Lower leg skin (tissue), 4 donors: ENCODE measurements at places on chromosomes 4 and X. TPM values are rescaled to one million over a fixed set of nuclear protein-coding genes. Genes with fewer than 3 reads are reported as not detected.

- no peak for DNase-seq
Measured at GRCh38 chrX:77917294-77917933, 6.9 kb downstream of the ATP7A start.

GRCh38 chr4:10704430-10704810, 19.9 kb upstream of the CLNK start:
- no peak for DNase-seq

- no peak for DNase-seq
Measured at GRCh38 chrX:17039826-17040225, 93.4 kb downstream of the REPS2 start.

PAGE2 gene
- not detected for total RNA-seq

CLRN2 gene
- total RNA-seq = not detected

GRCh38 chr4:2141022-2141761, 82.1 kb downstream of the NAT8L start:
- no peak for DNase-seq

DNA sequence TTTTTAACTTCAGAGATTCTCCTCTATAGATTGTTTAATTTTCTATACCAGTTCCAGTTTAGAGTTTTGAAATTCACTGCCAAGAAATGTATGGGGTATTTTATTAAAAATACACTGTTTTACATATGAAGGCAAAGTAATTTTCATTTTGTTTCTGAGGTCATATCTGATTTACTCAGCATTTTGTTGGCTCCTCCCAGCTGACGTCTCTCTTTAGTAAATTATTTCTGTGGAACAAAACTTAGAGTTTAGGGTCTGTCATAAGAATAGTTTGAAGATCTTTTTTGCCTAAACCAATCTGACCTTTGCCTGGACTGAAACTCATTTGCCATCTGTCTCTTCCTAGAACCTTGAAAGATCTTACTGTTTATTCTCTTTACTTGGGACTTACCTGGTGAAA, 16.9 kb downstream of the FNIP2 start:
- DNase-seq = no peak

FHDC1 gene
- 31.6 TPM for total RNA-seq

EDA gene
- 5.8 TPM for total RNA-seq

DNA sequence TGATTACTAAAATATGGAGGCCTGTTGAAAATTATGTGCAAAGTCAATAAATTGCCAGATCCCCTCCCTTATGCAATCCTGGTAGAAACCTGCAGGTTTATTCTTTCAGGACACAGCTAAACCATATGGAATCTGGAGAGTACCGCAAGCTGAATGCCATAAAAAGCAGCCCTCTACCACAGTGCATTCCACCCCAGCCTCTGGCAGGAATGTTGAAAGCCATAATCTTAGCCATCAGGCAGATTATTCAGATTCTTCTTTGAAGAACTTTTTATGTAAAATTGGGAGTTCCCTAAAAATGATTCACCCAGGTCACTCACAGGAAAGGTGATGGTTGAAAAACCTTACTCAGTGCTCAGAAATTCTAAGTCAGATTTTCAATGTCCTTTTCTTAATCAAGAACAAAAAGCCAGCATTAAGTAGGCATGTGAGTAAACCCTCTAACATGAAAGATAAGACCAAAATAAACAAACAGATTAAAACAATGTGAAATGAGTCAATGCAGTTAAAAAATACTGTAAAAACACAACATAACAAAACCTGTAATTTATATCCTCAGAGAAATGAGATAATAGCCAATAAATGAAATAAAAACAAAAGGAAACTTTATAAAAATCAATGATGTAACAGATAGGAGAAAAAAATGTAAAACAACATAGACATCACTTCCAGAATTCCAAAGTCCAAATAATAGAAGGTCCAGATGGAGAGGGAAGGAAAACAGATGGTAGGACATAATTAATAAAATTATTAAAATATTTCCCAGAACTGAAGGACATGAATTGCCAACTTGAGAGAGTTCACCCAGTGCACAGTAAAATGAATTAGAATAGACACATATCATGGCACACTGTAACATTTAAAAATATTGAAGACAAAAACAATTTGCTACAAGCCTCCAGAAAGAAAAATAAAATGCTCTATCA, 226.9 kb downstream of the FSTL5 start:
- DNase-seq = no peak

GRCh38 chrX:71652405-71652804, 14.9 kb upstream of the LOC101059915 start:
- DNase-seq = no peak

DNA sequence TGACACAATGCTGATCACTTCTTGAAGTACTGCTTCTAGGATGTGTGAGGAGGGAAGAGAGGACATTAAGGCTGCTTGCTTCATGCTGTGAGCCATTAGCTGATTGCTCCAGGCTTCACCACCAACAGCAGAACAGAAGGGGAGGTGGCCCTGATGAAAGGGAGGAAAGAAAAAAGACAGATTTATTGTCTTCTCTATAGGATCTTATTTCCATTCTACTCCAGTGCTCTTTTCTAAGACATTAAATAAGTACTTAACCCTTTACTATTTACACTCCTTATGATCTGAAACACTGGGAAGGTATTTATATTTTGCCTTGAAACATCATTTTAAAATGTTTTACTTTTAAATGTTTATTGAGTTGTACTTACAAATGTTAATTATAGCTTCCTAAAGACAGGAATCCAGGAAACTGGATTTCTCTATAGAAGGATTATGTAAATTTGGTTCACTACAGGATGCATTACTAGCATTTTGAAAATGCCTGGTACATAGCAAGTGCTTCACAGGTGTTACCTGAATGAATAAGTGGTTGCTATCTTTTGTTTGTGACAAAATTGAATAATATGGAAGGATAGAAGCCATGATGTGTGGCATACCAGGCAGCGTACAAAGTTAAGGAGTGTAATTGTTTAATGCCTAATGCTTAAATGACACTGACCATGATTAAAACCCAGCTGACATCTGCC, 680.9 kb upstream of the ATOH1 start:
- no peak for DNase-seq

GRCh38 chr4:44070843-44071242, 377.8 kb downstream of the KCTD8 start:
- DNase-seq = no peak

DNA sequence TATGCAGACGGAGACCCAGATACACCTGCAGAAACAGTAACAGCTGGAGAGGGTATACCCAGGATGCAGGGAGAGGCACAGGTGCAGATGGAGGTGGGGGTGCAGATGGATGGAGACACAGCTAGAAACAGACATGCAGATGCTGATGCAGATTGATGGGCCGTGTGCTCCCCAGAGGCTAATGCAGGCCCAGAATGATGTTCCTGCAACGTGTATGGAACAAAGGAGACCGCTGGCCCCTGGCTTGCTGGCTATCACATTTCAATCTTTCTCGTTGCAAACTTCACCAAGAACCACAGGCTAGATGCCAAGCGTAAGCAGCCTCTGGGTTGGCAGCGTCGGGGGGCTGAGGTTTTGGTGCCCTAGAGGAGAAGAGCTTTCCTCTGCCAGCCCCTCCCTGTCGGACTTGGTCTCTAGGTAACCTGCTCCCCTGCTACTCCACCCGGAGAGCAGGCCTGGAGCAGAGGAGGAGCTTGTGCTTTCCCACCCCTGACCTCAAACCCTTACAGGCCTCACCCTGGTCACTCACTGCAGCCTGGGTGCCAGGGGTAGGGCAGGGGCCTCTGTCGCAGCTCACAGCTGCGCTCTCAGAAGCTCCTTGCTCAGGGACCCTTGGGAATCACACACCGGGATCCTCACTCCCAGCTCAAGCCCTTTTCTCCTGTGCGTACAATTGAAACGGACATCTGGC, 69.0 kb upstream of the PSAPL1 start:
- no peak for DNase-seq

GRCh38 chr4:145731028-145731427, 51.1 kb downstream of the C4orf51 start:
- no peak for DNase-seq

DNA sequence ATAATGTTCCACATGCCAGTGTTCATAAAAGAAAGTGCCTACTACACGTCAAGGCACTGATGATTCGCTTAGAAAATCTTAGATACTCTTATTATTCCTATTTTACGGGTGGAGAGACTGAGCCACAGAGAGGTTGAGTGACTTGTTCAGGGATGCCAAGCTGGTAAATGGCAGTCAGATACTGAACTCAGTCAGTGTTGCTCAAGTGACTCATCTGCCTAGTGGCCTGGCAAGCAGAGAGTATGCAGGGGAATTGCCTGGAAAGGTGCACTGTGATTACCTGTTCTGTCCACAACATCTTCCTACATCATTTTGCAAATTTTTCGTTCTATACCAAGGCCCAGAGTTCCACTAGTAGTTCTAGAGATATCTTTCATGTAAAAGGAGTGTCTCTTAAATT, 68.4 kb downstream of the RAPGEF2 start:
- no peak for DNase-seq

DNA sequence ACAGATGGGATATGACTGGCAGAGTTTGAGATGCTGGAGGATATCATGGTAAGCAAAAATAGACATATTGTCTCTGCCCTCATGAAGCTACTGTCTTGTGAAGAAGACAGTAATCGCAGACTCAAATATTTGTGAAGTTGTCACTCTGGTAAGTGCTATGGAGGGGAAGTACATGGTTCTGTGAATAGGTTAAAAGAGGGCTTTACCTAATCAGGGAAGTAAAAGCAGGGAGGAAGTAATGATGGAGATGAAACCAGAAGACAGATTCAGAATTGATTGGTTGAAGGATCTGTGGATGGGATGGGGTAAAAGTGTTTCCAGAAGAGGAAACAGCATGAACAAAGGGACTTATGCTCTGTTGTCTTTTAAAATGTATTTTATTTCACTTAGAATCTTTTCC, 19.3 kb upstream of the MAGED1 start:
- no peak for DNase-seq

GRCh38 chr4:71663780-71664179, 120.1 kb downstream of the GC start:
- DNase-seq = no peak

DNA sequence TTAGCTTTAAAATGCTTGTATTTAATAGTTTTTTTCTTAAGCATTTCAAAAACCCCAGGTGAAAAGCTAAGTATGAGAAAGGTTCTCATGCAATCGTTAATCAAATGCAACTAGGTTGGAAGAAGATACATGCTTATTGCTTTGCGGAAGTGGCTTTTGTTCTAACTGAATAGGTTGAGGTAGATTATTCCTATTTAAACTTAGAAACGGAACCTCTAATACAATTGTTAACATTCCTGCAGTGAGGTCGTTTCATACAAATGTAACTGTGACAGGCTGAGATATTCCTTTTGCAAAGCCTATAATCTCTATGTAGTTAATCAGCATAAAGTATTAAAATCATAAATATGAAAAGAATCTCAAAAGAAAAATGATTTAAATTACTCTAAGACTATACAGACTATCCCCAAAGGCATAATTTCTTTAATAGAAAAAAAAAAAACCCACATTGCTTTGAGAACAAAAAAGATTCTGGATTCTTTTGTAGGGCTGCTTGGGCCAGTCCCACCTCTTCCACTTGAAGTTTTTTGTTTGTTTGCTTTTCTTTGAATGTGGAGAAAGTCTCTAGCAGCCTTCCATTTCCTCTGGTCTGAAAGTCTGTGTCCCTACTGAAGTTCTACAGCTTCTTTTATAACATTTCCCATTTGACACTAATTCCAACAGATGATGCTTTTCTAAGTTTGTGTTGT, 25.6 kb upstream of the SORBS2 start:
- DNase-seq = no peak

GRCh38 chr4:6408263-6408662, 64.2 kb downstream of the PPP2R2C start:
- no peak for DNase-seq

DNA sequence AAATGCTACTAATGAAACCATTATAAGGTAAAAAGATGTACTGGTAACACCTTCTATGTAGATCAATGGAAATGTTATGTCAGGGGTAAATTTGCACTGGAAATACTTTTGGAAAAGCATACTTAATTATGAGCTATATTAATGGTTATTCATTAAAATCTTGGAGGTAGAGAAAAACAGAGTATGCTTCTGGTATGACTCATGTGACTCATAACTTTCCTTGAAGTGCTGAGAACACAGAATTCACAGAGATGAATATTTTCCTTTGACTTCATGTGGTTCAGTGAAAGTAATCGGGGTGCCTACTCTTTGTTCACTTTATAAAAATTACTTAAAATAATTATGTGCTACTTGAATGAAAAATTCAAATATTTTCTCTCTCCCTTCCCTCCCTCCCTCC, 254.2 kb downstream of the KCTD8 start:
- DNase-seq = no peak

DNA sequence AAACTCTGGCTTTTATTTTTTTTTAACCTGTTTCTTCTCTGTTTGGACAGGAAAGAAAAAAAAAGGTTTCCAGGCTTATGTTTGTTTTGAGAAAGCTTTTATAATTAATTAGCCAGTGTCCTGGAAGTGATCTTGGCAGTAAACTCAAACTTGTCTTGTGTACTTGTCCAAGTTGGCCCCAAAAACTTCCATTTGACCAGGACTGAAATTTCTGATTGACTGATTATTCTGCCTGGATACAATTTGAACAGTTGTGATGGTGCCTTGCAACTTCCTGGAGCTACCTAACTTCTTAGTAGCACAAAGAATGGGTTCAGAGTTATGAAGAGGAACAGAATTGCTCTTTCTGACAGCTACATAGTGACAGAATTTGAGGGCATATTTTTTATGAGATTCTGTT, 62.0 kb downstream of the SLC4A4 start:
- DNase-seq = no peak

CT55 gene
- not detected for total RNA-seq

DNA sequence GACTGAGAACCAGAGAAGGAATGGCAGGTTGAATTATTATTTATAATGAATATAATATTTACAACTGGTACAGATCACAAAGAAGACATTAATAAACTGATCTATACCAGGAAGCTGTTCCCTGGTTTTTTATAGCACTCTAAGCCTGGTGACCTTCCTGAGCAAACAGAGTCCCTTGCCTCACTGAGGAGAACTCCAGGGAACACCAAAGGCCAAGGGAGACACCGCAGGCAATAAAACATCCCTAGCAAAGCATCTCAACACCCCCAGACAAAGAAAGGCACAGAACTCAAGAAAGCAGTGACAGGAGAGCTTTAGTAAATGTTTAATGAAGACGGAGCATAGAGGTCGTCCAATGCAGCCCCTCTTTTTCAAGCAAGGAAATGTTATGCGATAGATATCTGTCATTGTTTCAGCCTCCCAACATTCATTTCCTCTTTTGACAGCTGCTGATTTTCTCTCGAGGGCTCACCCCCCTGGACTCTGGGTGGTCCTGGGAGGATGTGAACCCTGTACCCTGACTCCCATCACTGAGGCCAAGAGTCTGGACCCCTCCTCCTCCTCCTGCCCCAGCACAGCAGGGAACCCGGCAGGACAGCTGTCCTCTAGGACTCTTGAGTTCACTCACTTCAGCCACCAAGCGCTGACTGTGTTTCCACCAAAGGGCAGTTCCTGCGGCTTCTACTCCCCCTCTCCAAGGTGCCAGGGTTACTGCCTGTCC, 342.5 kb upstream of the GATB start:
- DNase-seq = no peak

DNA sequence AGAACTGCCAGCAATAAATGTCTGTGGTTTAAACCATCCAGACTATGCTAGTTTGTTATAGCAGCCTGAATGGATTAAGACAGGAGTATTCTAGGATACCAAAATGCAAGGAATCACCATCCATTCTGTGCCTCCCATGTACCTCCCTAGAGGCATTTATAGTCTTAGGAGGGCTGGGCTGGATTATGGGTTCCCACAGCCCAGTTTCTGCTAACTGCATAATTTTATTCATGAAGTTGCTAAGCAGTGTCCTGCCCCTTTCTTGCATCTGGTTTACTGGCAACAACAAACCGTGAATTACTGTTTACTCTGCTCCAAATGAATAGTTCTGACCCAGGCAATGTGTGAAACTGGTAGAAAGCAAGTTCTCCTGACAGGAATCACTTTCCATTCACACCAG, 67.1 kb upstream of the PRKX start:
- no peak for DNase-seq
